Karpas-422 (cell line): ENCODE measurements at places on chromosomes 2 and 18. TPM values are rescaled to one million over a fixed set of nuclear protein-coding genes. Genes with fewer than 3 reads are reported as not detected.

DNA sequence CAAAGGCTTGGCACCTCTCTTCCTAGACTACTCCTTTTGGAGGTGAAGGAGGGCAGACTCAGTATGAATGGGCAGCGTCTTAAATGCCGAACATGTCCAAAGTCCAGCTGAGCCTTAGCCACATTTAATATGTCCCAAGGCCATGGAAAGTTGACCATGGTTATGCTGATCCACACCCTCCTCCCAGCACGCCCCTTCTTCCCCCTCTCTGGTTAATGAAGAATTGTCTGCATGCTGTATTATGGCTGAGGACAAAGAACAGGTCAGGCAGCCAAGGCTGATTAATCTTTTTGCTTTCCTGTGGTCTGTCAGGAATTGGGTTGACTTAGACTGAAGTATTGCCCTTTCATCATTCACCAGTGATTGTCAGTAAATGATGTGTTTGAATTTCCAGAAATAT is 5.8 kb upstream of the MYOM1 start:
- no peak for DNase-seq

The CLEC4F gene
- total RNA-seq, result not detected in 2 replicates

GRCh38 chr2:96097951-96098823 is 18.2 kb downstream of the ADRA2B start:
- DNase-seq, result no peak

DNA sequence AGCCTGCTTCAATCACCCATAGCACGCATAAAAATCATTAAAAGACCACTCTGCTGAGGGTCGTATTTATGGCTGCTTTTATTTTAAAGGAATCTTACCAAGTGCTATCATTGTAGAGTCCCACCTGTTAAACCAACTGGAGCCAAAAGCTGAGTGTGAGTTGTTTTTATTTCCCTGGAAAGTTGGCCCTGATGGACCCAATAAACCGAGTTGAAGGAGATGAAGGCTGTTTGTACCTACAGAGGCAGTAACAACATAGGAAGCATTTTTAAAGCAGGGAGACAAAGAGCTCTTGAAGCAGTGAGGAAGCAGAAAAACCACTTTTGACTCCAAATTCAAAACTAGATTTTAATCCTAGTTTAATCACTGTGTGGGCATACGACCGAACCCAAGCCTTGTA is 6.4 kb downstream of the MBOAT2 start:
- no peak for DNase-seq

GRCh38 chr2:214575030-214575429 is 164.2 kb downstream of the VWC2L start:
- DNase-seq, result no peak

- no peak for DNase-seq
Observed at GRCh38 chr2:60549928-60550177, 3.6 kb downstream of the BCL11A start.

GRCh38 chr2:158194229-158194628 is 92.6 kb downstream of the UPP2 start:
- DNase-seq, result no peak

The ATAD2B gene
- total RNA-seq, result 17.1 and 34.5 TPM in 2 replicates

GRCh38 chr2:8835279-8835678 is 2.1 kb downstream of the KIDINS220 start:
- peak; percentile 19 for DNase-seq

DNA sequence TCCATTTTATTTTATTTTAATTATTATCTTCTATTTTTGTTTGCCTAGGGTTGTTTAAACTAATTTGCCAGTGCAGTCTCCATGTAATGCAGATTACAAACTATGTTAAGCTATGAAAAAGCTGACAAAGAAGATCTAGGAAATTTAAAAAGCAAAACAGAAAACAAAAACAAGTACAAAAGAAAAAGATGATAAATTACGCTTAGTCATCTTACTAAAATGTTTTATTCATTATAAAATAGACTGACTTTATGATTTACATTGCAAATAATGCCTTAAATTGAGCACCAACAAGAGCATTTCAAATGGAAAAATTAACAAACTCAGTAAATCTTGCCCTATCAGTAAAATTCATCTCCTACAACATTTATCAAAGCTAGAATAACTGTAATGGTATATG is 52.9 kb downstream of the LRPPRC start:
- no peak for DNase-seq

DNA sequence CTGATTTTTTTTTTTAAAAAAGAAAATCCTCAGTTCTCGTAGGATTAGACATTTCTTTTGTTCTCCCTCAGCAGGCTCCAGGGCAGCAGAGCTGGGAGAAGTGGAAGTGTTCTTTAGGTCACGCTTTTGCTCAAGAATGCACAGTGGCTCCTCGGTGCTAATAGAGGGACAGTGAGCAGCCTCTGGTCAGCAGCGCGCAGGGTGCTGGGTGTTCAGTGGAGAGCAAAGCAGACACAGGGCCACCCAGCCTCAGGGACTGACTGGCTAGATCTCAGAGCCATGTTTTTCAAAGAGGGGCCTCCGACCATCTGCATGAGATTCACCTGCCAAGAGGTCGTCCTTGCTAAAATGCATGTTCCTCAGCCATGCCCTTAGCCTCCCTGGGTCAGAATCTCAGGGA is 218.8 kb downstream of the HAUS1 start:
- DNase-seq, result no peak

The UGT1A7 gene
- 0.18 TPM in 1 of 2 replicates, not detected in the other for total RNA-seq

DNA sequence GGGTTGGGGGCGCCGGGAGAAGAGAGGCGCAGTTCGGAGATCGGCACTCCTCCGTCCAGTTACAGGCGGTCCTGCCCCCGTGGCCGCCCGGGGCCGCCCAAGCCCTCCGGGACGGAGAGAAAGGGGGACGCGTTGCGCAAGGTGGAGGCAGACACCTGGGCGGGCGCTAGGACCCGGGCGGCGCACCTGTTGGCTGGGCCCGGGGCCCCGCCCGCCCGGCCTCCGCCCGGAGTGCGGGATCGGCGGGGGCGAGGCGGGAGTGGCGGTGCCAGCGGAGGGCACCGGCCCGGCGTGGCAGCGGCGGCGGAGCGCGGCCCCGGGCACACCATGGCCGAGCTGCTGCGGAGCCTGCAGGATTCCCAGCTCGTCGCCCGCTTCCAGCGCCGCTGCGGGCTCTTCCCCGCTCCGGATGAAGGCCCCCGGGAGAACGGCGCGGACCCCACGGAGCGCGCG is at the start of gene SGPP2:
TSS of gene SGPP2 (plus strand) at position 268 of the 453 bp plus-strand sequence. CDS start at position 328, 60 bp downstream.
- no peak for DNase-seq

- no peak for DNase-seq
Observed at GRCh38 chr2:231545105-231545902, 15.1 kb upstream of the NMUR1 start.

DNA sequence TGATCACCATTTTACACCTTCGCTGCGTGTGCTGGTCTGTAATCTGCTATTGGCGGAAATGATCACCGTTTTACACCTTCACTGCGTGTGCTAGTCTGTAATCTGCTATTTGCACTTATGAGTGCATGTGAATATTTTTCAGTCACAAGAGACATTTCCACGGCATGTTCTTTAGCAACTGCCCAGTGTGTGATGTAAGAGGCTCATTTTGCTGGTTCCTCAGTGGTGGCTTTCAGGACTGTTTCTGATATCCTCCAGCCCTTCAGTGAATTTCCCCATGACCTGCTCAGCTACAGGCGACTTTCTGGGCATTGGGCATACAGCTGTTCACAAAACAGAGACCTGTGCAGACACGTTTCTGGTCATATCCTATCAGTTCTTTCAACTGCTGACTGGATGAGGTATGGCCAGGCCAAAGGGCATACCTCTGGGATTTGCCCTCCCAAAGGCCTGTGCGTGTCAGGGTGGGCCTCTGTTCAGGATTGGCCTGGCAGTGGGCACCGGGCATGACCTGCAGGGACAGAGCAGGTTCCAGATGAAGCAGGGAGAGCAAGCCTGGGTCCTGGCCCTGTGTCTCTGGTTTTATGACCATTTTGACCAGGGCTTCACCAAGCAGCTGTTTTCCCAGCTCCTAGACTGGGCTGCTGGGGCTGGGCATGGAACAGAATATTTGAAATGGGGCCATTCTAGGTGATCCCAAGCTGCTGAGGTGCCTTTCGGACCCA is 521 bp upstream of the PROM2 start:
- no peak for DNase-seq

DNA sequence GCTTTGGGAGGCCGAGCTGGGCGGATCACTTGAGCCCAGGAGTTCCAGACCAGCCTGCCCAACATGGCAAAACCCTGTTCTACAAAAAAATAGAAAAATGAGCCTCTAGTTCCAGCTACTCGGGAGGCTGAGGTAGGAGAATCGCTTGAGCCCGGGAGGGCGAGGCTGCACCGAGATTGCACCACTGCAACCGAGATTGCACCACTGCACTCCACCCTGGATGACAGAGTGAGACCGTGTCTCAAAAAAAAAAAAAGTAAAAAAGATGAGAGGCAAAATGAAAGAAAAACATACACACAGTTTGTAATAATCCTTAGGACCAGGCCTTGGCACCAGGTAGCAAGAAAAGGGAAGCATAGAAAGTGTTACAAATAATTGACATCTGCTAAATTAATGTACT is 22.0 kb downstream of the RBM43 start:
- no peak for DNase-seq

GRCh38 chr2:151543876-151544275 is 134.2 kb downstream of the RIF1 start:
- no peak for DNase-seq

DNA sequence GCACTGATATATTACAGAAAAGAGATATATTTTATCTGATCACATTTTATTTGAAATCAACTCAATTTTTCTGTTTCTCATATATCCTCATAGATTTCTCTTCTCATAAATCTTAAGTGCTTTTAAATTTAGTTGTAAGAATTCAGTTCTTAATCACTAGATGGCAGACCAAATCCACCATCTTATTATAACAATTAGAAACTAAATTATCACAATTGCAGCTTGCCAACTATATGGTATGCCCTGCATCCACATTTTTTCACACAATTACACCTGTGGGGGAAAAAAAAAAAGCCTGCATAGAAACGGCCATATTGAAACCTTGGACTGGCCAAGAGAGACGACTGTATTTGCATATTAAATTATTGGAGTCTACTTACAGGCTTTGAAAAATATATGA is 64.4 kb downstream of the COL5A2 start:
- DNase-seq, result no peak

- DNase-seq, result no peak
Observed at GRCh38 chr2:68234405-68234804, 17.9 kb downstream of the PPP3R1 start.

DNA sequence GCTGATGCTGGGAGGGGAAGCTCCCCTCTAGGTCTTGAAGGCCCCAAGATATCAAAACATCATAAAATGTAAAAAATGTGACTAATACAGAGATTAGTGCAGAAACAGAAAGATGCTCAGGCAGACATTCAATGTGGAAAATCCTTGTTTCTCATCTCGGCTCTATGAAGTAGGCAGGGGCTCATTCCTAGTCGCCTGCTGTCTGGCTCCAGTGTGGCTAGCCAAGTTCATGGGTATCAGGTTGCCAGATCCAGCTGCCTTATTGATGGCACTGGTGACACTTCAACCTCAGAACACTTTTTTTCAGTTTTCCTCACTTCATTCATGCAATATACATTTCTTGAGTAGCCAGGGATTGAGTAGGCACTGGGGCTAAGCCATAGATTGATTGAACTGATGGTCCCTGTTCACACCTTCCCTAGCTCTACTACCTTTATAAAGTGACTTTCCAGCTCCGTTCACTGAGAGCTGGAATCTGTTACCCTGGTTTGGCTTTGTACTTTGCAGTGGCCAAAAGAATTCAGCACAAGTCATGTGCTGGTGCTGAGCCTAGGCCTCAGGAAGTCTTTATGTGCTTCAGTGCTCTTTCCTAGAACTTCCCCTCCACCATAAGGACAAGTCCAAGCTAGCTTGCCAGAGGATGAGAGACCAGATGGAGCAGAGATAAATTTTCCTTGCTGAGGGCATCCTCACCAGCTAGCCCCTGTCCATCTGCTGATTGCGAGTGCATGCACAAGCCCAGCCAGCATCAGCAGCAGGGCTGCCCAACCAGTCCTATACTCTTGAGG is 373.6 kb upstream of the ST6GAL2 start:
- no peak for DNase-seq

The FAM237A gene
- not detected in 2 replicates for total RNA-seq

DNA sequence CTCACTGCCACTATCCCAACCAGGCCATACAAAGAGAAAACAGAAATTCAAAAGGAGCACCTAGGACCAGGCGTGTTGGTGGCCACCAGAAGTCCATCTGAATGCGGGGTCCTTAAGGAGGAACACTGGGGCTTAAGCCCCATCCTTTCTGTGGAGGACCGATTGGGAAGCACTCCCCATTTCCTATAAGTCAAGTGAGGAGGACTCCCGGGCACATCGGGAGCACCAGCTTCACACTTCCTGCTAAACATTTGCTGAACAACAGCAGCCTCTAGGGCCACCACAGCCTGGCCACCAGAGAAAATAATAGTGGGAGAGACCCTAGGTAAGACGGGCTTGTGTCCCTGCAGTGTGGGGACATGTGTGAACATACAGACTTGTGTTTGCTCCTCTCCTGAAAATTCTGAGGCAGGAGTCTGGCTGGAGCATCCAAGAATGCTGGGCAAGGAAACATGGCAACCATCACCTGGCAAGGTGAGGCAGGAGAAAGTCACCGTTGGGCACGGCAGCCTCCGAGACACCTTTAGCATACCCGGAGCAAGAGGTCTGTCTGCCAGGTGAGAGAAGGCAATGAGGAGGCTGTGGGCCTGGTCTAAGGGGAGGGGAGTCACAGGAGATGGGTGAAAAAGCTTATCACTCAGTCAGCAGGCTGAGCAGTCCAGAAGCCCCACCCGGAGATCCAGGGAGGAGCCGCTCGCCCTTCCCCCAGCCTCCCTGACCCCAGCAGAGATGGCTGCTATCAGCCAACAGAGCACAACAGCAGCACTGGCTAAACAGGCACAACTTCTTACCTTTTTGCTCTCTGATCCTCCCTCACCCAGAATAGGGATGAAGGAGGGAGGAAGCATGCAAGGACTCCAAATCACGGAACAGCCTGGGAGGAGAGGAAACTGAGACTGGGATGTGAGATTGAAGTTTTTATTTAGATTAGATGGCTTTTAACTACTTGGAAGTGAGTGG is 282.3 kb downstream of the EIPR1 start:
- no peak for DNase-seq

- no peak for DNase-seq
Observed at GRCh38 chr2:217331523-217332416, 471.9 kb upstream of the TNP1 start.

The POTEI gene
- 0.87 TPM in 1 of 2 replicates, not detected in the other for total RNA-seq
